ENCODE measurements at places on chromosomes 11 and 22.

GRCh38 chr11:9714272-9714940 is 50.5 kb downstream of the SWAP70 start:
- no peak for DNase-seq

GRCh38 chr22:44312766-44313165 is at the start of gene SHISAL1:
Gene SHISAL1 (minus strand): TSS chr22:44312951. CDS start chr22:44300945, 12,006 bp downstream.
- DNase-seq: no peak

- DNase-seq: no peak
Observed at GRCh38 chr11:119896387-119897045, 167.5 kb upstream of the NECTIN1 start.

DNA sequence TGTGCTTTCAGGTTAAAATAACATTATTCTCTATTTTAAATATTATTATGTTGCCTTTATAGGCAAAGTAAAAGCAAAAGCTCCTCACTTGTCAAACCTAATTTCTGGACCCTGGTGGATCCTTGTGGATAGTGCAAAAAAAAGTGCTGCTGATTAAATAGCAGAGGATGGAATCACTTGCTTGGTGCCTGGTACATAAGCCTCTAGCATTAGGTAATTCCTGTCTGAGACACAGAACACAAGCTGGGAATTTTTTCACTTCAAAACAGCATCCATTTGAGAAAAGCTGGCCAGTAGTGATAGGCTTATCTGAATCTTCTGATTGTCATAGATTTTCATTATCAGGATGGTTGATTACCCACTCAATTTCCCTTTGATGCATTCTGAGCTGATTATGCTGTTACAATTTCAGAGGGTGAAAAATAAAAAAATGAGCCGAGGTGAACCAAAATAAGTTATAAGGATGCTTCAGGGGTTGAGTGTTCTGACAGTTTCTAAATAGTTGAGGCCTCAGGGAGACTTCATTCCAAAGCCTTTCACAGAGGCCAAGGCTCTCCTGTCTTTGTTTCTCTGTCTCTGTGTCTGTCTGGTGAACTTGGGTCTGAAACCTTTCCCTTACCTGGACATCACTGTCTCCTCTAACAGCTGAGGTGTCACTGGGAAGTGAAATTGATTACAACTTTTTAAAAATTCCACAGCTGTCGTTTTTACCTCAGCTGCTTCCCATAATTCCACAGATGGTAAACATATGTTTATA is 242.9 kb downstream of the NELL1 start:
- DNase-seq: no peak

DNA sequence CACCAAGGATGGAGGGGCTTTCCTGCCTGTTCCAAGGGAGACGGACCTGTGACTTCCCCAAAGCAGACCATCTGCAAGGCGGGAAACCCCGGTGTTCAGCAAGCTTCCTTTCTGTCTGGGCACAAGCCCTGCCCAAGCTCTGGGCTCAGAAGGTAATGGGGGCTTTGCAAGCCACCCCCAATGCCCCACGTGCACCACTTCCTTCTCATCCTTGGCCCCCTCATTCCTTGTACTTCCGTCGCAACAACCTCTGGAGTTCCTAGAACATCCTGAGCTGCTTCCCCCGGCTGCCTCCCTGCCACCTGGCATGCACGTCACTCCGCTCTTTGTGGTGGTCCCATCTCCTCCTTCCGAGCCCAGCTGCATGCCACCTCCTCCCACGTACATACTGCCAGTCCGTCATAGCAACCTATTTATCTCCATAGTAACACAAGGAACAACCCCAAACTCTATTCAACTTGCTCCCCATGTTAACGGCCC is 3.9 kb downstream of the MYEOV start:
- DNase-seq: peak; percentile 76

GRCh38 chr22:28798810-28799605 is 1.4 kb downstream of the XBP1 start:
- no peak for DNase-seq

DNA sequence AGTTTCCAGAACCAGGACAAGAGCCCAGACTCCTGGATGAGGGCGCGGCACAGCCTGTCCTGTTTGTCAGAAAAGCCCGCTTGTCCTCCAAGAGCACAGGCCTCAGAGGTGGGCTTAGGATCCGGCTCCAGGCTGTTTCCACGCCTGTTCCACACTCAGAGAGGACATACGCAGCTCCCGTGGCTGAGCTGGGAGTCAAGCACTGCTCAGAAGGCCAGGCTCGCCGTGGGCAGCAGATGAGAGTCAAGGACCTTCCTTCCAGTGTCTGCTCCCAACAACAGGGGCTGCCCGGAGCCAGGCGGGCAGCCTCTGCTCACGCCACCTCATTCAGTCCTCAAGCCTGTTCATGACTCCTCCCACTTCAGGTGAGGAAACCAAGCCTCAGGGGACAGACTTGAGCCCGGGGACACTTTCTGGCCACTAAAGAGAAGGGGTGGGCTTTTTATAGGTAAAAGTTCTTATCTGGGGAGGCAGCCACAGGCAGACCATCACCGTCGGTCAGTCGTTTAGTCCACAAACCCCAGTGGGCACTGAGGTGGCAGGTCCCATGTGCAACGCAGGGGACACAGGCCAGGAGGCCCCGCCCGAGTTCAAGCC is 3.8 kb downstream of the CYB5R3 start:
- no peak for DNase-seq

DNA sequence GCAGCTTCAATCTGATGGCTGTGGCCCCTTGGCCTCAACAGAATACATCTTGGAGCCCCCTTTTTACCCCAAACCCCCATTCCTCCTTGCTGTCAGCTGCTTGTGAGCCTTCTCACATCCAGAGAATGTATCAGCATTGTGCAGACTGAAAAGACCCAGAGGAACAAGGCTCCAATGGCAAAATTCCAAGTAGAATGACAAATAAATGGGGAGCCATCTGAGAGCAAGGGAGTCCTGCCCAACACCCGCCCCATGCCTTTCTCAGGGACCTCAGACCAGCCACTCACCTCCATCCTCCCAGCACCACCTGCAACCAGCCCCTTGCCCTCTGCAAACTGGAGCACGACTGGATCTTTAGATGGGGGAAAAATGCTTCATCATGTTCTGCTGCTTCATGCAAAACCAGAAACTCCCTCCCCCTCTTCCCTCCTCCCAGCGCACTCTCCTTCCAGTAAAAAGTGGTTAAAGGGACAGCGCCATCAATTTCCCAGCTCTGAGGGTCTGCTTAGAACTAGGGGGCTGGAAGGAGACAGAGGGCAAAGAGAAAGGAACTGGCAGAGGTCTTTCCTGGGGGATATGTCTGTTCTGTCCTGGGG is 2.2 kb upstream of the NEFH start:
- no peak for DNase-seq

DNA sequence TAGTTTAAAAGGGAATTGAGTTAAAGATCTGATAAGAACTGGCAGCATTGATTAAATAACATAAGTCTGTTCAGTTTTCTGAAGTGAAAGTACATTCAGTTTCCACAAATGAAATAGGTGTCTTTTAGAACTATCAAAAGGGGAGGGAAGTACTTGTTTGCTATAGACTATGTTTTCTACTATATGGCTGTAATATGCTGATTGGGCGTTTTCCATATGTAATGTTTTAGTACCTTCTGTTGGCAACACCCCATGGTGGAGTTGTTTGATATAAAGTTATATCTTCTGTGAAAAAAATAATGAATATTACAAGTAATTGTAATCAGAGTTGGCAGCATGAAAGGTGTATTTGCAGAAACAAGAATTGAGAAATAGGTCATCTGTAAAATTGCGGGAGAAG is 237.6 kb downstream of the JRKL start:
- no peak for DNase-seq

DNA sequence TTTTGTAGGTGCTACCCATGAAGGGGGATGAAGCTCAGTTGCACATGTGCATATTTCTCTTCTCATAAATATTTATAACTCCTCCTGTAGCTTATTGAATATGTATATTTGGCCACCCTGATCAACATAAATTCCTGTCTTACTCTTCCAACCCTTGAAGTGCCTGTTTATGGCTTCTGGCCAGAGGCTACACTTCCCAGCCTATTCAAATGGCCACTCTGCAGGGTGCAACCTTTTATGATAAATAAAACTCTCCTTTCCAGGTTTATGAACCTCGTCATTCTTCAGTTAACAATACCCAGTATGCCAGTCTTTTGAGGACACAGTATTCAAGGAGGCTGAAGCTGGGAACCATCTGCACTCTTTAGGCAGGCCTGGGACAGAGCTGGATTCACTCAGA is 2.6 kb upstream of the RTL6 start:
- no peak for DNase-seq

DNA sequence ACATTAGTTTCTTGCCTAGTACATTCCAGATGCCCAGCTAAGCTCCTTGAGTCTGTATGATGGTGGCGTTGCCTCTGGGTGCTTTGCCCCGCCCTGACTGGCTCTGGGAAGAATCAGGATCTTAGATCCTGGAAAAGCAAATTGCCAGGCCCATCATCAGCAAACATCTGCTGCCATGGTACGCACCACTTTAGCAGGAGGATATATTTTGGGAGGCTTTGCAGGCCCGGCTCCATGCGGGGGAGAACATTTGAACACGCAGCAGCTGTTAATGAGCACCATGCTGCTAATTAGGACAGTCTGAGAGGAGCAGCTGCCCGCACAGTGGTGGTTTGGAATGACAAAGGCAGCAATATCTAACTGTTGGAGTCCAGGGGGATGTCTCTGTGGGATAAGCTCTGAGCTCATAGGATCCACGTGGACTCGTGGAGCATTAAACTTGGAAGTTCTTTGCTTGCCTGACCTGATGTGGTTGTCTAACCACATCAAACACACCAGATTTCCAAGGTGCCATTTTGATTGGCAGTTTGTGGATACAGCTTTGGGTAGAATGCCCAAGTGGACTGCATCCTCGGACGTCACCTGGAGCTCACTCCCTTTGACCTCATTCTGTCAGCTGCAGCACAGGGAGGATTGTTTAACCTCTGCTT is 217.0 kb upstream of the ZBED5 start:
- no peak for DNase-seq

DNA sequence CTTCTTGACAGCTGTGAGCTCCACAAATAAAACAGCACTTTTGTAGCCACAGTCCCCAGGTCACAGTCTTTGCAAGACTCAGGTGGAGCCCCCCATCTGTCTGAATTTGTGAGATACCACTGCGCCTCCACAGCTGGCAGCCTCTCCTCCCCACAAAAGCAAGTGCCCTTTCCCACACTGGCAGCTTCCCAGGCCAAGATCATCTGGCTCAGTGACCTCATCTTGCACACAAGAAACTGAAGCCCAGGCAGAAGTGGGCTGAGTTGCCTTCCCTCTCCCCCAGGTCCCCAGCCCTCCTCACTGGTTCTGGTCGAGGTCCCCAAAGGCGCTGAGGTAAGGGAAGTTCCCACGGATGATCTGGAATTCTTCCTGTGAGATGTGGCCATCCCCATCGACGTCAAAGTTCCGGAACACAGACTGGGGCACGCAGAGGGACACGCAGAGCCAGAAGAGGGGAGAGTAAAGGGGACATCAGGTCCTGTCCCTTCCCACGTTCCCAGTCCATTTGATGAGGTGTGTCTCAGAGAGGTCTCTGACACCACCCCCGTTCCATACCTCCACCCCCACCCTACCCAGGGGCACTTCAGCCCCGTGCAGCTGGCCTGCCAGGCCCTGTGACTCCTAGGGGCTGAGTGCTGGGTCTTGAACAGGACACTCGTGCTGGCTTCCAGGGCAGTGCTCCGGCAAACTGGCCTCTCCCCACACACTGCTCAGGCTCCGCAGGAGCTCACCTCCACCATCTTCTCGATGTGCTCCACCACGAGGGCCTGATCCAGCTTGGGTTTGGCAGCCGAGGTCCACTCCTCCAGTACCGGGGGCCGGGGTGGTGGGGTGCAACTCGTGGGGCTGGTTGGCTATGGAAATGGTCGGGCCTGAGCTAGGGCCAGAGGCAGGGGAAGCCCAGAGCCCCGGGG is 8.9 kb downstream of the RASGRP2 start:
- no peak for DNase-seq

GRCh38 chr11:46712874-46713576 is 6.0 kb upstream of the F2 start:
- no peak for DNase-seq

DNA sequence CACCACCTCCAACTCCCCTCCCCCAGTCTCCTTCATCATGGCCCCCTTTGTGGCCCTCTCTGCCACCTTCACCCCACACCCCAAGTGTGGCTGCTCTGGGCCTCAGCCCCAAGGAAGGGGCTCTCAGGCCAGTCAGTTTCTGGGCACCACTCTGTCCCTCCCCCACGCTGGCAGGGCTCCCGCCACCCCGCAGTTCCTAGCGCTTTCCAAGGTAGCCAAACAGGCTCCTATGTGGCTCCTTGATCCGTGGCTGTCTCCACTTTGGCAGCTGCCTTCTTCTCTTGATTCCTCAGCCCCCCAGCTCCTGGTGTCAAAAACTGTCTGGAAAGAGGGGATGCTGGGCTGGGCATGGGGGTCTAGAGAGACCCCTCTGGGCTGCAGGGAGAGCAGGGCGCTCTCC is 10.4 kb upstream of the CACNA1I start:
- no peak for DNase-seq

GRCh38 chr22:26663374-26663923 is 6.1 kb downstream of the MIAT start:
- DNase-seq: no peak

DNA sequence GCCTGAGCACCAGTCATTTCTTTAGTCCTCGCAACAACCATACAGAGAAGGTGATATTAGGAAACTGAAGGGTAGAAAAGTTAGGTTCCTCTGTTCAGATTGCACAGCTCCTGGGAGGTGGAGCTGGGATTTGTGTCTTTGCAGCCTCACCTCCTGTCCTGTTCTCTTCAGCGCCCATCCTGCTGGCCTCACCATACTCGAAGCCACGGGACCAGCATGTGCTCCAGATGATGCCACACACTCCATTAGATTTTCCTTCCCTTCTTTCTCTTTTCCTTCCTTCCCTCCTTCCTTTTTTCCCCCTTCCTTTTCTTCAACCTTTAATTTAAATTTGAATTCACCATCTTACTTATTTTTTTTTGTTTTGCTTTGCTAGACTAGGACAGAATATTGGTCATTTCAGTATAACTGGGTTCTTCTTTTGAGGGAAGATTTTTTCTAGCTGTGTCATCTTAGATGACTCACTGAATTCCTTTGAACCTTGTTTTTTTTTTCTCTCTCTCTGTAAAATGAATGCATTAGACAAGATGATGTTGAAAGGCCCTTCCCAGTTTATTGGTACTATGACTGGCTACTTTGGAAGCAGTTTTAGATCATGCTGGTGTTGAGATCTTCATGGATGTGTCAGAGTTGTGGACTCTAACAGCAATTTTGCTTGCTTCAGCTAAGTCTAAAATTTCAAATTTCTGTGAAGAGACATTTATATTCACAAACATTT is 662.5 kb upstream of the TENM4 start:
- DNase-seq: peak; percentile 56

DNA sequence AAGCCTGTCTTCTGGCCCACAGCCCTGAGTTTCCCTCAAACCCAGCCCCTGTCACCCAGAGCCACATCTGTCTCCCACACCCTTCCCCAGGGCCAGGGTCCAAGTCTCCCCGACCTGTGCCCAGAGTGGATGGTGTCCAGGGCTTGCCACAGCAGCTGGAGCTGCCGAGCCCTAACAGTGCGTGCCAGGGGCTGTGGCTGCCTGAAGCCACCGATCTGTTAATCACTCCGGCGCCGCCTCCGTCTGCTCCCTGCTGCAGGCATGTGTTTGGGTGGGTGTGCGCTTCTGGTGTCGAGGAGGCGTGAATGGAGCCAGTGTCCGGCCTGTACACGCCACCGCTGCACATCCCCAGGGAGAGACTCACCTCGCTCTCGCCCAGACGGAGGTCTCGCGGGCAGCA is 26.1 kb downstream of the SHISAL1 start:
- no peak for DNase-seq
